ENCODE measurements at places on chromosomes 5 and 9.
A peak's percentile ranks its signal among the peaks of the same experiment; 100 is the strongest.

DNA sequence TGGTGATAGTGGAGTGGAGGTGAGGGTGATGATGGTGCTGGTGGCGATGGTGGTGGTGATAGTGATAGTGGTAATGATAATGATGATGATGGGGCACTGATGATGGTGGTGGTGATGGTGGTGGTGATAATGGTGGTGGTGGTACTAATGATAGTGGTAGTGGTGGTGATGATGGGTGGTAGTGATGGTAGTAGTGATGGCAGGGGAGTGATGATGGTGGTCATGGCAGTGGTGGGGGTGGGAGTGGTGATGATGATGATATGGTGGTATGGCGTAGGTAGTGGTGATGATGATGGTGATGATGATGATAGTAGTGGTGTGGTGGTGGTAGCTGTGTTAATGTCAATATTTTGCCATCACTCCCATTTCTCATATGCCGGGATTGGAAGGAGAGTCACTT lies 44.5 kb upstream of the ORM1 start:
- DNase-seq, result no peak

DNA sequence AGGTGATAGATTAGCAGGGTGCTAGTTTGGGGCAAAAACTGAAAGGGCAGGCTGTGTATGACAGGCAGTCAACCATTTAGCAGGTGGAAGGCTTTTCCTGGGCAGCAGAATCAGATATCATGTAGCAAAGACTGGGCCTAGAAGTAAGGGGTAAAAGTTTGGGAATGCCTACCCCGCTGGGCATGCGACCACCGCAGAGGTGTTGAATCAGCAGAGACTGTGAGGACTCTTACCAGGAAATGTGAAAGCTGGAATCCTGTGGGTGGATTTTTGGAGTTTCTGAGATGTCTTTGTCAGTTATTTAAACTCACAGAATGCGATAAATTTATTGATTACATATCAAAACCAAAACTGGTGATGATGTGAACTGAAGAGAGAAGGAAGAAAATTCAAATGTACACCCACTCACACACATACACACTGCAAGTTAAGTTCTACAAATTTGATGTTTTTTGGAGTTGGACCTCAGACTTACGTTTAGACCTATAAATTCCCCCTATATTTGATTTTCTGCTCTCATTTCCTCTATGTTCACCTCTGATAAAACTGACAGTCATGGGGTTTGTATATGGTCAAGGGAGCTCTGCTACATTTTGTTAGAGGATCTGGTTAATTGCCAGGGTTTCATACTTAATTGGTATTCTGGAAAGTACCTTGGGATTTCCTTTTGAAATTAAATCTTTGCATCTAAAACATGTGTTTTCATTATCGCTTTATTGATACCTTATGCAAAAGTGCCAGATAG lies 333.6 kb downstream of the CSNK1G3 start:
- no peak for DNase-seq

- no peak for DNase-seq
These were observed 308.2 kb upstream of the PRR16 start for GRCh38 chr5:120155873-120156272.

- DNase-seq, result no peak
These were observed 57.4 kb upstream of the PTCH1 start for GRCh38 chr9:95574176-95574575.

DNA sequence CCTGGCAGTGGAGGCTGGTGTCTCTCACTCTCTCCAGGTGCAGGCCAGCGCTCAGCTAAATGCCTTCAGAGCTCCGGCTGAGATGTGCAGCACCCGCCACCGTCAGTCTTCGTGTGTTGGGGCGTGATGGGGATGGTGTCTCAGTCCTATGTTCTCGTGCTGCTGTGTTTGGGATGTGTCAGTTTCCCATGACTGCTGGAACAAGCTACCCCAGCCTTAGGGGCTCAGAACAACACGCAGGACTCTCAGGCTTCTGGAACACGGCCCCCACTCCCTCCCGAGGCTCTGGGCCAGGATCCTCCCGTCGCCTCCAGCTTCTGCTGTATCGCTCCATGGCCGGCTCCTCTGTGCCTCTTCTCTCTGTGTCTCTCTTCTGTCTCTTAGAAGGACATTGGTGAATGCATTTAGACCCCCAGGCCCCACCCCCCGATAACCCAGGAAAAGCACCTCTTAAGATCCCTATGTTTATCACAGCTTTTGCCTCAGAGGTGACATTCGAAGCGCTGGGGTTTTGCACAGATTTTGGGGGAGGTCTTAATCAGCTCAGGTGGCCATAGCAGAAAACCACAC lies 9.6 kb upstream of the CEP72 start:
- no peak for DNase-seq

- peak; percentile 10 for DNase-seq
These were observed 269.9 kb upstream of the PAPPA start for GRCh38 chr9:115883467-115884329.

GRCh38 chr5:136020383-136021015 lies 8.3 kb upstream of the TGFBI start:
- DNase-seq, result peak; percentile 96

- no peak for DNase-seq
These were observed 112.5 kb downstream of the WDR41 start for GRCh38 chr5:77379558-77380061.

DNA sequence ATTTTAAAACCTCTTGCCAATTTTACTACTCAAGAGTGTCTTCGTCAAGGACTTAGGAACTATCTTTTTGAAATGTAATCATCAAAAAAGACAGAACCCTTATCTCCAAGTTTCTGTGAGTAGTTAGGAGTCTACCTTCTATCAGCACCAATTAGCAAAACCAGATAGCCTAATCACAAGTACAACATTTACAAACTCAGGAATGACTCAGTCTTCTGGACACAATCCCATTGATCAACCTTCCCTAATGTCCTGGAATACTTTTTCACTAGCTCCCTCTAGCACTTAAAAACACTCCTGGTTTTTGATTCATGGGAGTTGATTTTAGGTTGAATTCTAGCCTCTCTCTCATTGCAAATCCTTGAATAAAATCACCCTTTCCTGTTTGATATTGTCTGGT lies 680.7 kb downstream of the PRR16 start:
- DNase-seq, result no peak

- DNase-seq, result no peak
These were observed 69.5 kb upstream of the OSMR start for GRCh38 chr5:38776149-38776896.

DNA sequence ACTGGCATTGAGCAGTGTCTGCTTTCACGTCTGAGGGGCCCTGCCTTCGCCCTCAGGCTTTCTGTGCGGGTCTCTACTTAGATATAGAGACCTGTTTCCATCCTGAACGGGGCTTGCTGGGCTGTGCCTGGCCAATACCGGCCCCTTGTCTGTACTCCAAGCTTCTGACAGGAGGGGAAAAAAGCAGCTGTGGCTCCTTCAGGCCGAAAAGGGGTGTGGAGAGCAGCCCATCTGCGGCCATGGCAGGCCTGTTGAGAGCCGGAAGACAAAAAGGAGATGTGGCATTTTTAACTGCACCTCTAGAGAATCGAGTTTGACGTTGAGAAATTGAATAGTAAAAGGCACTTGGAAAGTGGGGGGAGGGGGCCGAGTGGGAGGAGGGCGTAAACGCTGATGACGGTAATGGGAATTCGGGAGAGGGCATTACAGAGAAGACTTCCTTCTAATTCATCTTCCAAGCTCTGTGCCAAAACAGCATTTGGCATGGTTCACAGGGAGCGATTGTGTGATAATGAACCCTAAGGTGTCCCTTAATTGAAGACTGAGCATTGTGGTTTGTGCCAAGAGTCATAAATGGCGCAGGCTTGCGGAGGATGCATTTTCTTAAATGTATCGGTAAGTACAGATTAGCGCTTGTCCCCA lies 25.1 kb upstream of the PRDM12 start:
- DNase-seq, result no peak

- no peak for DNase-seq
These were observed 606 bp downstream of the TBC1D13 start for GRCh38 chr9:128787659-128788058.

- no peak for DNase-seq
These were observed 101.2 kb downstream of the ZCCHC7 start for GRCh38 chr9:37221489-37222106.

DNA sequence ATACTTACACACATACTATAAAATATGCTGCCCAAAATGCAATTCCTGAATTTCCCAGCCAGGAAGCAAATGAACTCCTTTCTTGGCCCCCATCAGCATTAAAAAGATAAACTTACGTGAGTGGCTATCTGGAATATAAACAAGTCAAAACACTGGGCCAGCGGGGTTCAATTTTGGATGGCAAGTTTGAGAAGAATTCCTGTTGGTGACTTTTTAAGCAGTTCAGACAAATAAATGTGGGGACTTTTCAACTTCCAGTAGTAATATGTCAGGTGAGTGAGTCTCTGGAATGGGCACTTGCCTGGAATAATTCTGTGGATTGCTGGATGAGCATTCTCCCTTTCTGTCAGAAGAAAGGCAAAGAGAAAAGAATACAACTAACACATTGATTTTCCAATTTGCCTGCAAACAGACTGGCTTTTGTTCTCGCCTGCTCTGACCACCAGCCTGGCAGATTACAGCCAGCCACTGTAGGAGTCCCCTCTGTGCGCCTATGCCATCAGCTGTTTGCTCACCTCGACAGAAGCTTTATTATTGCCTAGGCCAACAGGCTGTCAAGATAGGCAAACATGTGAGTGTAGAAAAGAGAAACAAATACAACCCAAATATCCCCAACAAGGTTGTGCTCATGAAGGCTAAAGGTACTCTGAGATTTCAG lies 78.6 kb downstream of the MRPS27 start:
- DNase-seq, result no peak

- DNase-seq, result no peak
These were observed 465.9 kb downstream of the DMAC1 start for GRCh38 chr9:7333719-7334118.

Data from AG04450 (cell line).